ENCODE measurements at places on chromosomes 2 and 18.

- no peak for DNase-seq
Observed at GRCh38 chr2:19507137-19507536, 148.7 kb upstream of the OSR1 start.

DNA sequence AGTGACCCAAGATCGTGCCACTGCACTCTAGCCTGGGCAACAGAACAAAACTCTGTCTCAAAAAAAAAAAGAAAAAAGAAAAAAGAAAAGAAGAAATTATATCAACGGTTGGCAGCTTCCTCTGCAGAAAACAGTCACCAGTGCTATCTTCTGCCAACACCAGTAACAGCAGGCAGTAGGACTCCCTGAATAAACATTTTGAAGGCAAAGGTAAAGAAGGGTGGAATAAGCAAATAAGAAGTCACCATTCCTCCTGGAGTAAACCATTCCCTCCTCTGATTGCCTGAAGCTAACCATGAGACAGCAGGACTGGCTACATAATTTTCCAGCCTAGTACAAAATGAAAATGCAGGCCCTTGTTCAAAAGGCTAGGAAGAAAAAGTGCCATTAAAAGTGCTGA is 9.0 kb upstream of the RNF103 start:
- no peak for DNase-seq

DNA sequence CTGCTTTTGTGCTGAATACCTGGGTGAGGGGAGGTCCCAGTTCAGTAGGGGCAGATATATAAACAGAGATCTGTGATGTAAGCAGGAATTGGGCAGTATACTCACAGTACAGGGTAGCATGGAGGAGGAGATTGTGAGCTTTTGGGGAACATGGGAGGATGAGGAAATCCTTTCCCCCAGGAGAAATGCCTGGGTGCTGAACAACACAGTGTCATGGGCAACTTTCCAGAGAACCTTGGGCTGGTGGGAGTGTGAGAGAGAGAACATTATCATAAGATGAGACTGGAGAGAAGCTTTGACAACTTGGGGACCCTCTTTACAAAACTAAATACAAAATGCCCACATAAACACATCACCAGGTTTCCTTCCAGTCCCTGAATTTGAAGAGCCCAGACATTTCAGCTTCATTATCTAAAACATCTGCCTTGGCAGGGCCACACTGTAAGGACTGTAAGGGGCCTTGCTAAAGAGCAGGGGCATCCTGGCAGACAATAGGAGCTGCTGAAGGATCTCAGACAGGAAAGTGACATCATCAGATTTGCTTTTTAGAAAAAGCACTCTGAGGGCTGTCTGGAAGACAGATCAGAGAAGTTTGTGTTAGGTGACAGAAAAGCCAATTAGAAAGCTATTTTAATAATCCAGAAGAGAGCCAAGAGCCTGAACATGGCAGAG is 303.1 kb upstream of the FBXO11 start:
- DNase-seq: no peak

- no peak for DNase-seq
Observed at GRCh38 chr2:50260886-50261285, 771.0 kb downstream of the NRXN1 start.

- no peak for DNase-seq
Observed at GRCh38 chr2:207180741-207181140, 15.0 kb upstream of the KLF7 start.

- DNase-seq: no peak
Observed at GRCh38 chr2:214034417-214034816, 376.4 kb upstream of the VWC2L start.

GRCh38 chr2:42838133-42838532 is 45.8 kb upstream of the HAAO start:
- DNase-seq: no peak

GRCh38 chr2:60926741-60927552 is 45.6 kb downstream of the REL start:
- no peak for DNase-seq

- no peak for DNase-seq
Observed at GRCh38 chr2:220533485-220533884, 906.1 kb downstream of the SLC4A3 start.

- no peak for DNase-seq
Observed at GRCh38 chr2:178884440-178884839, 77.2 kb upstream of the TTN start.

DNA sequence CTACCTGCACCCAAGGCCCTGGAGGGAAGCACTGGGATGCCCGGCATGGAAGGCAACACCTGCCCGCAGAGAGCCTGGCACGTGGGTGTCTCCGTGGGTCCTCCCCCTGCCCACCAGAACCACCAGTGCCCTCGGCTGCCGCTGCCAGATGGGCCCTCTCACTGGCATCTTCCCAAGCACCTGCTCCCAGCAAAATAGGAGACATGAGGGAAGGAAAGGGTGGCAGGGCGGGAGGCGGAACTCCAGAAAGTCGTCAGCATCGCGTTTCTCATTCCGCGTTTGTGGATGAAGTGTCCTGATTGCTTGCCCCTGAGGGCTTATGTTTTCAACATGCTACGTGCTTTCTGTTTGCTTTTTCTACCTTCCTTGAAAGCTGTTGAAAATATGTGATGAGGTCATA is 8.8 kb upstream of the SNTG2 start:
- no peak for DNase-seq

DNA sequence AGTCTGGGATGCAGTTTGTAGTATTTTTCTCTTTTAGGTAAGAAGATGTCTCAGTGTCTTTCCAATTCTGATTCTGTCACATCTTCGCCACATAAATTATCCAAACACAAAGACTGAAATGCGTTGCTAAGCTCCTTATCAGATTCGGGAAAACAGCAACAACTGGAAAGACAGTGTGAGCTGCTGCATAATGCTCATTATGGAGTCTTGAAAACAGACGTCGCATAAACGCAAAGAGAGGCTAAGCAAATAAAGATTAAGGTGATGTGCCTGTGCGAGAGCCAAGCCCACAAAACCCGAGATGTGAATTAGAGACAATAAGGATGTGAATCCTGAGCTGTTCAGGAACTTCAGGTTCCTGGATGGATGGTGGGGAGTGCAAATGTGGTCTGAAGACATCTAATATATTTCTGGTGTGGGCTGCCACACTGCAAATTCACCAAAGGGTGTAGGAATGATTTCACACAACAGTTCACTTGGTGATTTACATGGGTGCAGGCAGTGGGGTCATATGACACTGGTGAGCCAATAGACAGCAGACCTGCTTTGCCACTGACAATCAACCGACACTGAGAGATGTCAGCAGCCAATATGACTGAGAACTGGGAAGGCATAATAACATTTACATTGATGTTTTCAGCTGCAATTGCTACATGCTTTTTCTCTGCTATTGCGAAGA is 195.8 kb downstream of the MTX2 start:
- no peak for DNase-seq

GRCh38 chr18:7954238-7954637 is 387.1 kb downstream of the PTPRM start:
- DNase-seq: no peak

- no peak for DNase-seq
Observed at GRCh38 chr2:126302043-126302442, 353.9 kb upstream of the GYPC start.

- no peak for DNase-seq
Observed at GRCh38 chr2:148244593-148245292, 223.9 kb downstream of the MBD5 start.

GRCh38 chr18:52484977-52485376 is 145.0 kb downstream of the DCC start:
- DNase-seq: no peak

DNA sequence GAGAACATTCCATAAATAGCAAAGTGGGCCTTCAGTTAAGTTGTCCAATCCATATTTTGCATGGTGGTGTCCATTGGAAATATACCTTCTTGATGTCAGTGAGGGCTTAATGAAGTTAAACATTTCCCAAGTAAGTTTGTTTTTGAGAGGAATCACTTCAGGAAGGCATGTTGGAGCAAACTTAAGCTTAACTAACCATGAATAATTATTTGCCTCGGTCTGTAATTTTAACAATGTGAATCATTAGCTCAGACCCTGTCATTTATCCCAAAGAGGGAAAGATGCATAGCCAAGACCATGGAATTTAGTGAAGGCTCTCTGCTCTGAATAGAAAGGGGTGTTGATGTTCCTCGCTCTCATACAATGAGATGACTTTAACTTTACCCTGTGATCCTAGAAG is 47.4 kb downstream of the SPATS2L start:
- no peak for DNase-seq

GRCh38 chr18:34207344-34207851 is 17.3 kb downstream of the NOL4 start:
- DNase-seq: no peak

GRCh38 chr2:188970211-188970610 is 4.0 kb upstream of the COL3A1 start:
- no peak for DNase-seq

GRCh38 chr18:26746398-26746797 is 119.1 kb downstream of the AQP4 start:
- DNase-seq: no peak

DNA sequence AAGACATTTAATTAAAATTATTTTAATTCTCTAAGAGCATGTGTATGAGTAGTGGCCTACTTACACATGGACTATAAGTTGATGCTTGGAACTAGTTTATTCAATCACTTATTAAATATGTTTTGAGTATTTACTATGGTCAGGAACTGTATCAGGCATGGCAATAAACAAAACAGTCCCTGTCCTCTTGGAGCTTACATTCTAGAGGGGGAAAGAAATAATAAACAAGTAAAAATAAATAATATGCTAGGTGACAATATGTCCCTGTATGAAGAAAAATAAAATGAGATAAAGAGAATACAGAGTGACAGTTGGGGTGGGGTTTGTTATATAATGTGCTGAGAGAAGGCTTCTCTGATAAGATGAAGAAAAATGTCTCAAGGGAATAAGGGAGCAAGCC is 74.5 kb downstream of the MYO3B start:
- DNase-seq: no peak

DNA sequence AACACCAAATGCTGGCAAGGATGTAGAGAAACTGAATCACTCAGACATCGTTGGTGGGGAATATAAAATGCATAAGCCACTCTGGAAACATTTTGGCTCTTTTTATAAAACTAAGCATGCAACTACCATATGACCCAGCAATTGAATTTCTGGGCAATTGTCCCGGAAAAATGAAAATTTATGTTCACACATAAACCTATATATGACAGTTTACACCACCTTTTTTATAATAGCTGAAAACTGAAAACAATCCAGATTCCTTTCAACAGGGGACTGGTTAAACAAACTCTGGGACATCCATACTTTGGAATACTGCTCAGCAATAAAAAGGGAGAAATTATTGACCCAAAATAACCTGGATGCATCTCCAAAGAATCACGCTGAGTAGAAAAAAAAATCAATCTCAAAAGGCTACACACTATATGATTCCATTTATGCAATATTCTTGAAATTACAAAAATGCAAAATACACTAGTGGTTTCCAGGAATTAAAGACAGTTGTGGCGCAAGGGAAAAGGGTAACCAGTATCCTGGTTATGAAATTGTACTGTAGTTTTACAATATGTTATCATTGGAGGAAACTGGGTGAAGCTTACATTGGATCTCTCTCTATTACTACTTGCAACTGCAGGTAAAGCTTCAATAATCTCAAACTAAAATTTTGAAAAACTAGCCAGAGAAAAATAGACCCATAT is 130.2 kb upstream of the PID1 start:
- DNase-seq: no peak

DNA sequence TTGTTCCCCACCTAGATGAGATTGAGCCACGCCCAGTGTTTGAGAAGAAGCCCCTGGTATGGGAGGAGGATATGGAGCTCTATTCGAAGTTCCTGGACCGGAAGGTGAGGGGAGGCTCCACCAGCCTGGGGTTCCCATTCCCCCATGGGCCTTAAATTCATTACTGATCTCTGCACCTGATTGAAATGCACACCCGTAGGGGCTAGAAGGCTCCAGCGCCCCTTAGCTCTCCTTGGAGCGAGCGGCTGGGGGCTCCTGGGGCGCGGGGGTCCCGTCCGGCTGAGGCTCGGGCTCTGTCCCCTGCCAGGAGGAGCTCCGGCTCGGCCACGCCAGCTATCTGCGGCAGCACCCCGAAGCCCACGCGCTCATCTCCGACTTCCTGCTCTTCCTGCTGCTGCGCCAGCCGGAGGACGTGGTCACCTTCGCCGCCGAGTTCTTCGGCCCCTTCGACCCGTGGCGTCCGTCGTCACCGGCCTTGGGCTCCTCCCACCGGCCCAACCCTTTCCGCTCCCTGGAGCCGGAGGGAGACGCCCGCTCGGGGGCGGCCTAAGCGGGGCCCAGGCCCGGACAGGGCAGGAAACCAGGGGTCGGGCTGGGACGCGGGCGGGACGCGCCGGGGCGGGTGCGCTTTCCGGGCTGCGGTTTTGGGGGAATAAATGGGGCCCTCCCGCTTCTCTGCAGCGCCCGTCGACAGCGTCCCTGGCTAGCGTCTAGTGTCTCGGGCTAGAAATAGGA is 10.9 kb downstream of the CATIP start:
- DNase-seq: peak; percentile 67

DNA sequence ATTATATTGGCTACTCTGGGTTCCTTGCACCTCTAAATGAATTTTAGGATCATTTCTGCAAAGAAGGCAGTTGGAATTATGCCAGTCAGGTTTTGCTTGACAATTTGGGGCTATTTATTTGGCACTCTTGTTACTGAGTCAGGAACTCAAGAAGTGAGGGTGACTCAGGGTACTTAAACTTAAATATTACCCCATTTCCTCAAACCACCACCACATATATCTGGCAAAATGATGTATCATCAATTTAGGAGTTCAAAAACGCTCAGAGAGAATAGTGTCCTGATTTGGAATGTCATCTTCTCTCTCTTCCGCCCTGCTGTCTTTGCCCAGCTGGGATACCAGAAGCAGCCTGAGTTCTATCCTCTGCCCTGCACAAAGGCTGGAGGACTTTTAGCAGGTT is 2.4 kb upstream of the THNSL2 start:
- no peak for DNase-seq

DNA sequence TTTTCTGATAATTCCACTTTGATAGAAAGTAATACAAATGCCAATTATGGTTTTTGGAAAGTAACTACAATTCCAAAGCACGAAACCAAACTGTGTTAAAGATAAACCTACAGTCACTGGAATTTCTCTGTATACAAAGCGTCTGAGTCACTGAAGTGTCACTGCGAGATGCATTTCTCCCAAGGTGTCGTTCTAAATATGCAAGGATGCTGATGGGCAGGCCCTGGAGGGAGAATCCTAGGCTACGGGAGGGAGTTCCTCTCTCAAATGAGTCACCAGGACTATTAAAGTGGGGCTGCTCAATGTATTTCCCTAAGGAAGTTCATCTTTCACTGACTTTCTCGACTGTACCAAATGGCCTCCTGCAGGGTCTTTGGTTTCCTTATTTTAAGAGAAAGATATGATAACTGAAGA is 163.8 kb upstream of the STK17B start:
- no peak for DNase-seq

GRCh38 chr2:181937473-181937872 is 45.9 kb downstream of the ITPRID2 start:
- no peak for DNase-seq

Data from CD4-positive, alpha-beta T cell treated with Interleukin-6 at 100 ng/mL for 8 hours (primary cell).